Smooth muscle cell of the umbilical artery (primary cell): ENCODE measurements at places on chromosomes 16 and 17. TPM values are rescaled to one million over a fixed set of nuclear protein-coding genes. Genes with fewer than 3 reads are reported as not detected.

The OR3A3 gene
- total RNA-seq: not detected in 2 replicates

The MTMR4 gene
- total RNA-seq: 44.5 and 59.8 TPM in 2 replicates

The ADGRG3 gene
- total RNA-seq: not detected in 2 replicates

The TNFRSF13B gene
- not detected in 2 replicates for total RNA-seq

The CRISPLD2 gene
- total RNA-seq: 47.8 and 487 TPM in 2 replicates

The ATMIN gene
- 49.3 and 50.0 TPM in 2 replicates for total RNA-seq

The JMJD6 gene
- 23.8 and 40.9 TPM in 2 replicates for total RNA-seq

The NFE2L1 gene
- total RNA-seq: 233 and 532 TPM in 2 replicates

The MLKL gene
- 8.3 and 16.7 TPM in 2 replicates for total RNA-seq

The RDM1 gene
- 0.30 and 0.46 TPM in 2 replicates for total RNA-seq

The CHST5 gene
- total RNA-seq: 0.23 TPM in 1 of 2 replicates, not detected in the other

The KRT25 gene
- not detected in 2 replicates for total RNA-seq

The KCNJ16 gene
- not detected in 2 replicates for total RNA-seq

The AIPL1 gene
- total RNA-seq: not detected in 2 replicates

The NTN1 gene
- total RNA-seq: 0.37 and 0.59 TPM in 2 replicates

The TMEM235 gene
- total RNA-seq: not detected in 2 replicates

The MYH13 gene
- under 0.01 and 0.05 TPM in 2 replicates for total RNA-seq

The CACNG4 gene
- total RNA-seq: not detected in 2 replicates

The ATP1B2 gene
- not detected in 2 replicates for total RNA-seq

The ADAP2 gene
- 0.60 TPM in 1 of 2 replicates, not detected in the other for total RNA-seq

The TMEM92 gene
- total RNA-seq: 0.09 TPM in 1 of 2 replicates, not detected in the other

The PTGES3L gene
- total RNA-seq: 0.78 and 0.89 TPM in 2 replicates

The SLC5A11 gene
- not detected in 2 replicates for total RNA-seq

The PHOSPHO1 gene
- 0.30 TPM in 1 of 2 replicates, not detected in the other for total RNA-seq

The VPS4A gene
- 22.0 and 28.1 TPM in 2 replicates for total RNA-seq

The DLX4 gene
- not detected in 2 replicates for total RNA-seq
